IPS DF 19.7 (cell line): ENCODE measurements at places on chromosomes 5 and 9.

DNA sequence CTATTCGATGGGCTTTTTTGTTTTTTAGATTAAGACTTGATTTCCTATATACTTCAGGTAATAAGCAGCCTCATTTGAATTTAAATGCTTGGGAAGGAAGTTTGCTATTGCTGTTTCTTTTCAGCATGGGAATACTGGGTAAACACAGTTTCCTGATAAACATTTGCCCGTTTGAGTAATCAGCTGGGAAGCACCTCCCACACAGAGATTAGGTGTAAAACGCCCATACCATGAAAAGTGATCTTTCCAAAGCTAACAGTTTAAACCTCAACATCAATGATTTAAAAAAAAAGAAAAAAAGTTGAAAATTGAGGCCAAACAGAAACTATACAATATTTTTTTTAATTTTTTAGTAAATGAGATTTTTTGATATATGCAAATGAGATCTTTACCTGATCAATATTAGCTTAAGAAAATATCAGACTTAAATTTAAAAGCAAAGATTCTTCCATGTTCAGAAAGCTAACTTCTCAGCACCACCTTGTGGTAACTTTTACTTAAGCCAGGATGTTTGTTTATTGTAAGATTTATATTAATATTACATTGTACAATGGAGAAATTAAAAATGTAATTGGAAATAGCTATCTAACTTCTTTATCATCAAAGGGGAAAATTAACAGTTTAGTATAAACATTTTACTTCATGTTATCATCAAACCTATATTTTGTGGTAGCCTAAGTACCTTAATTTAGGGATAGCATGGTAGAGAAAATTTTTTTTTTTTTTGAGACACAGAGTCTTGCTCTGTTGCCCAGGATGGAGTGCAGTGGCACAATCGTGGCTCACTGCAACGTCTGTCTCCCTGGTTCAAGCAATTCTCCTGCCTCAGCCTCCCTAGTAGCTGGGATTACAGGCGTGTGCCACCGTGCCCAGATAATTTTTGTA lies 39.8 kb downstream of the F2RL2 start:
- DNase-seq, result no peak

DNA sequence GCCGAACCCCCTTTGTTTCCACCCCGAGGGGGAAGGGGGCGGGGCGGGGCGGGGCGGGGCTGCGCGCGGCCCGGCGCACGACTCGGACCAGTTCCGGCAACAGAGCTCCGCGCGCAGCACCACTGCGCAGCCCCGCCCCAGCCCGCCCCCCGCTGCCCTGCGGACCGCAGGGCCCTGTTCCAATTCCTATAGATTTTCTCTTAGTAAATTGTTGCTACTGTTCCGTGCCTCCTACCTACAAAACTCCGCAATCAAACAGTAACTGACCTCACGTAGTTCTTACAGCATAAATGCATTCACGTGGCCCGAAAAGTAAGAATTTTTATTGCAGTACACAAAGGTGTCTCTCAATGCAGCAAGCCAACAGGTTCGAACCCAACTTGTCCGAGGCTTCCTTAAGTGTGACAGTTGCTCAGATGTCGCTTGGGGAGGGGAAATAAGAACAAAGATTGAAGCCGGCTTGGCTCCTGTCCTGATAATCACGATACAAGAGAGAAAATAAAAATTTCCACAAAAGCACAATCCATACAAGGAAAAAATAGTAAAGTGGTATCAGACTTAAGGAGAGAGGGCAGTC lies 1.2 kb upstream of the RNF38 start:
- DNase-seq, result no peak

- no peak for DNase-seq
Measured at GRCh38 chr5:82257247-82257646, 20.9 kb downstream of the RPS23 start.

DNA sequence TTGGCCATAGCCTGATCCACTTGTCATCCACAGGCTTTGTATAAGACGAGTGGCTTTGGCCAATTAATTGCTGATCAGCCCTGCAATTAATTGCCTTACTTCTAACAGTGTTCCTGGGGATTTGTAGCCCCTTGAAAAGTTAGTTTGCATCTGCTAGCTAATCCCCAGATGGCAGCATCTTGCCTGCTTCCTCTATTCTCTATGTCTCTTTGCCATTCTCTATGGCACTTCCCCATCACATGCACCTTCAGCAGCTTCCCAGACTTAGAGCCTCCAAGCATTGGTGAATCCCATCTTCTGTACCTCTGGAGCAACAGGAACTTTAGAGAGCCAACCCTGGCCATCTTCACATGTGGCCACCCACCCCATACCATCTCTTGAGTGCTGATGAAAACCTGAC lies 197.0 kb upstream of the DMAC1 start:
- DNase-seq, result no peak

GRCh38 chr9:5563417-5563815 lies 53.1 kb downstream of the PDCD1LG2 start:
- DNase-seq, result no peak
